Stomach (tissue), 19 donors: ENCODE measurements at places on chromosomes 5 and 9. TPM values are rescaled to one million over a fixed set of nuclear protein-coding genes. Genes with fewer than 3 reads are reported as not detected.

- H3K27me3 ChIP-seq: no peaks in the 10 kb centered on the region
- H3K4me1 ChIP-seq: peaks cover 76% of the 10 kb centered on the region
- DNase-seq: peak; percentile 82
- peak overlapping the region; percentile 69 for H3K27ac ChIP-seq
- H3K36me3 ChIP-seq: peaks cover 78% of the 10 kb centered on the region
- H3K4me3 ChIP-seq: no peak overlapping the region
These were observed 23.3 kb downstream of the PTGES2 start for GRCh38 chr9:128104171-128104618.

The SPINK13 gene
- total RNA-seq: not detected

The SLC6A3 gene
- total RNA-seq: not detected

DNA sequence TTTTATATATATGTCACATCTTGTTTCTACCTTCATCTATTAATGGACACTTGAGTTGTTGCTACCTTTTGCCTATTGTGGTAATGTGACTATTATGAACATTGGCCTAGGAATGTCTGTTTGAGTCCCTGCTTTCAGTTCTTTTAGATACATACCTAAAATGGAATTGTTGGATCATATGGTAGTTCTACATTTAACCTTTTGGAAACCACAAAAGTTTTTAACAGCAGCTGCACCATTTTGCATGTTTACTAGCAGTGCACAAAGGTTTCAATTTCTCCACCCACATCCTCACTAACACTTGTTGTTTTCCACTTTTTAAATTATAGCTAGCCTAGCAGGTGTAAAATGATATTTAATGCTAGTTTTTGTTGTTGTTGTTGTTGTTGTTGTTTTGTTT is 88.4 kb downstream of the GALNT10 start:
- no peak overlapping the region for H3K27ac ChIP-seq
- H3K4me1 ChIP-seq: peaks cover 16% of the 10 kb centered on the region
- no peaks in the 10 kb centered on the region for H3K36me3 ChIP-seq
- H3K4me3 ChIP-seq: no peak overlapping the region

The ZDHHC11B gene
- 1.8 TPM for total RNA-seq

DNA sequence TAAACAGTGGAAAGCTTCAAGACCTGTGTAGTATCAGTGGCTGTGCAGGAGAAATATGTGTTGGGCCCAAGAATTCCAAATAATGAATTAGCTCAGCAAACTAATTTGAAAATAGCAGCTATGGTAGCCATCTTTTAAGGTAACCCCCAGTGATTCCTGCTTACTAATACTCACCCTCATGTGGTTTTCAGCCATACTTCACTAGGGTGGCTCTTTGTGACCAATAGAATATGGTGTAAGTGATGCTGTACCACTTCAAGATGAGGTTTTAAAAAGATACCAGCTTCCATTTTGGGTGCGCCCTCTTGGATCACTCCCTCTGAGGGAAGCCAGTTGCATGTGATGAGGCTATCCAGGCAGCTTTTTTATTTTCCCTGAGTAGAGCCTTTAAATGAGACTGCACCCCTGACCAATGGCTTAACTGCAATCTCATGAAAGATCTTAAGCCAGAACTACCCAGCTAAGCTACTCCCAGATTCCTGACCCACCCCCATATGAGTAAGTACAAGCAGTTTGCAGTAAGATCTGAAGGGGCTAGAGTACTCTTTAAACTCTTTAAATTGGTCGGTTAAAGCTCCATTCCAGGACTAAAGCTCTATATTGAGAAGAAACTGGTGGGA is 58.3 kb downstream of the UHRF2 start:
- H3K4me3 ChIP-seq: no peak overlapping the region
- H3K27ac ChIP-seq: no peak overlapping the region
- H3K27me3 ChIP-seq: no peaks in the 10 kb centered on the region
- no peak for DNase-seq

The TCF7 gene
- 5.4 TPM for total RNA-seq

The PDZD2 gene
- 6.7 TPM for total RNA-seq

DNA sequence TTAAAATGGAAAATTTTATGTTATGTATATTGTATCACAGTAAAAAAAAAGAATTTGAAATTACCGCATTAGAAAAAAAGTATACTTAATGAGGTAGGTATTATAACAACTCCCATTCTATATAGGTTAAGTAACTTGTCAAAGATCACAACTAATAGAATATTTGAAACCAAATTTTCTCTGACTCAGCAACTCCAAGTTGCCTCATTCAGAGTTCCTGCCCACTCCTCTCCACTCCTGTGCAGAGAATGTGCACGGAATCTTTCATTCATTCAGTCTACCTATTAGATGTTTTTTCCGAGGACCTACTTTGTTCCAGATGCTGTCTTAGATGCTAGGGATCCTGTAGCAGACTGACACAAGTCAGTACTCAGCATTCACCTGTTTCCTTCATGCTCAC is 15.4 kb downstream of the SH3TC2 start:
- H3K36me3 ChIP-seq: no peaks in the 10 kb centered on the region
- no peaks in the 10 kb centered on the region for H3K4me1 ChIP-seq
- H3K27ac ChIP-seq: no peak overlapping the region
- no peak for DNase-seq

The FABP6 gene
- total RNA-seq: not detected

DNA sequence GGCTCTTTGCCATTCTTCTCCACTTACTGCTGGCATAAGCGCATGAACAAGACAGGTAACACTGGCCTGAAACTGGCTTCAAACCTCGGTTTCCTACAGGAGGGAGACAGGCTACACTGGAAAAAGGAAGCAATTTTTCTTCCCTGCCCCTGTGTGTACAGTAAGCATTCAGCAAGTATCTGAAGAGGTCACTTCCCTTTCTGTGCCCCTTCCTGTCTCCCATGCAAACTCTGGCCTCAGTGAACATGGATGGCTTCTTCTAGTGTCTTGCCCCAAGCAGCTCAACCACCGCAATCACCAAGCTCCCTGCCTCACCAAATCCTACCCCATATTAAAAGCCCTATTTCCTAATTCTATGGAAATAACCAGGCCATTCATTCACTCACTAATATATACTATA is 42.4 kb downstream of the SERINC5 start:
- H3K27me3 ChIP-seq: no peaks in the 10 kb centered on the region
- no peak overlapping the region for H3K4me3 ChIP-seq

DNA sequence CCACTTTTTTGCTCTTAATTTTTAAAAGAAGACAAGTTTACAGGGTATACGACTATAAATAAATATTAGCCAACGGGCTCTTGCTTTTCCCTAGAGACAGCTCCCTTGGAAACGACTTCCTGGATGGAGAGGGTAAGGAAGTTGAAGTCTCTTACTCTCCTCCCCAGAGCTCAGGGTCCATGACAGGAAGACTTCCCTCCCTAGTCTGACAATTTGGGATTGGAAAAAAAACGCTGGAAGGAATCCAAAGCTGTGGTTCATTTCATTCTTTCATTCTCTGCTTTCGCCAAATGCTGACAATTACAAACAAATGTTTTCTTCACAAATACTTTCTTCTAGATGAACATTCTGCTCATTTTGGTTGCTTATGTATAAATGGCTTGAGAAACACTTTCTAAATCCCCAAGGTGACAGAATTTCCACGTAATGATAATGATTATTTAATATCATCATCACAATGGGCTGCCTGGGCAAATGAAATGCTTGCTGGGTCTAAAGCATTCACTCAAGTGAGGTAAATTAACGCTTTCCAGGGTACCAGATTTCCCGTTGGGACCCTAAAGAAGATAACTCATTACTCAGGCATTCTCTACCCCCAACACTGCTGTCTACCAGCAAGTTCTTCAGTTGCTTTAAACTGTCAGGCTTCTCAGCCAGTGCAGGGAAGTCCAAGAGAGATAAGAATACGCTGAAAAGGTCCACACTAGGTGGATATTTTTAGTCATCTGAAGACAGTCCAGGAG is 139.8 kb upstream of the SLC30A5 start:
- H3K4me1 ChIP-seq: no peaks in the 10 kb centered on the region
- H3K4me3 ChIP-seq: no peak overlapping the region
- no peaks in the 10 kb centered on the region for H3K36me3 ChIP-seq
- H3K27ac ChIP-seq: no peak overlapping the region
- no peaks in the 10 kb centered on the region for H3K27me3 ChIP-seq

GRCh38 chr5:132883261-132883834 is 9.9 kb downstream of the LEAP2 start:
- no peaks in the 10 kb centered on the region for H3K27me3 ChIP-seq
- peaks cover 6% of the 10 kb centered on the region for H3K4me1 ChIP-seq
- DNase-seq: peak; percentile 55
- H3K4me3 ChIP-seq: no peak overlapping the region
- H3K27ac ChIP-seq: no peak overlapping the region

The ITK gene
- 4.1 TPM for total RNA-seq

The DOCK8 gene
- 13.8 TPM for total RNA-seq

- no peak overlapping the region for H3K27ac ChIP-seq
- H3K4me1 ChIP-seq: no peaks in the 10 kb centered on the region
- no peak for DNase-seq
- peaks cover 15% of the 10 kb centered on the region for H3K36me3 ChIP-seq
- no peak overlapping the region for H3K4me3 ChIP-seq
These were observed 78.5 kb upstream of the EPB41L4B start for GRCh38 chr9:109399258-109399767.

The ERCC8 gene
- total RNA-seq: 13.9 TPM

- no peaks in the 10 kb centered on the region for H3K36me3 ChIP-seq
- H3K4me3 ChIP-seq: no peak overlapping the region
- H3K27me3 ChIP-seq: no peaks in the 10 kb centered on the region
- no peak overlapping the region for H3K27ac ChIP-seq
- no peaks in the 10 kb centered on the region for H3K4me1 ChIP-seq
- DNase-seq: no peak
These were observed 143.3 kb upstream of the IRX2 start for GRCh38 chr5:2894736-2895135.

DNA sequence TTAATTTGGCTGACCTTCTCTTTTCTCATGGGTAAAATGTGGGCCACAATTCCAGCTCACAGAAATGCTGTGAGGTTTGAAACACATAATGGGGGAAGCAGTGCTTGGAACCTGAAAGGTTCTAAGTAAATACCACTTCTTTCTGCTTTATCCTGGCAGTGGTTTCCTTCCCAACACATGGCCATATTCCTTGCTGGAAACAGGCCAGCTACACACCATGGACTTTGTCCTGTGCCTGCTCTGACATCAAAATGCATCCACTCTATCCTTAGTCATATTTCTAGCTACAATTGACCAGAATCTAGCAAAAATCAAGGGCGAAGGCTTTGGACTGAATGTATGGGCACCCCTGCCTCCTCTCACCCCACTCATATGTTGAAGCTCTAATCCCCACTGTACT is 93.1 kb upstream of the TRPC7 start:
- no peak overlapping the region for H3K27ac ChIP-seq
- H3K36me3 ChIP-seq: no peaks in the 10 kb centered on the region
- no peaks in the 10 kb centered on the region for H3K27me3 ChIP-seq
- H3K4me3 ChIP-seq: no peak overlapping the region

DNA sequence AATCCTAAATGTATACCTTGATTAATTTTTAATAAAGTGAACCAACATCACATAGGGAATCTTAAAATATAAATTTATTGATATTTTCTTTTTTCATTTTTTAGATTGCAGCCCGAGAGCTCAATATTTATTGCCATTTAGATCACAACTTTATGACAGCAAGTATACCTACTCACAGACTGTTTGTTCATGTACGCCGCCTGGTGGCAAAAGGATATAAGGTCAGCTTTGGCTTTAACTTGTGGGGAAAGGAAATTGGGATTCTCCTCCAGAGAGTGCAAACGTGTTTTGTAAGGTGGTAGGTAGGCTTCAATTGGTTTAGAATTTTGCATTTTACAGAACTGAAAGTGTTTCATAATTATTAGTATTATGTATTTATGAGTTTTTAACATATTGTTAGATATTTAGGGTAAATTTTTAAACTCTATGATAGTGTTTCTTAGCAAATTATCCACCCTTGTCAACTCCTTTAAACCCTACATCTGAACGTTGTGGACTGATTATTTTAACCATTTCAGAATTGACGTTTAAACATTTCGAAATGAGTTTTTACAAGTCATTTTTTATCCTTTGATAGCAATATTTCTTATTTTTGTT is 17.5 kb upstream of the DHFR start:
- no peaks in the 10 kb centered on the region for H3K4me1 ChIP-seq
- no peak overlapping the region for H3K4me3 ChIP-seq
- H3K36me3 ChIP-seq: peaks cover 73% of the 10 kb centered on the region
- H3K27me3 ChIP-seq: no peaks in the 10 kb centered on the region
